ENCODE measurements at places on chromosomes 3 and 15. TPM values are rescaled to one million over a fixed set of nuclear protein-coding genes. Genes with fewer than 3 reads are reported as not detected.
A peak's percentile ranks its signal among the peaks of the same experiment; 100 is the strongest.

DNA sequence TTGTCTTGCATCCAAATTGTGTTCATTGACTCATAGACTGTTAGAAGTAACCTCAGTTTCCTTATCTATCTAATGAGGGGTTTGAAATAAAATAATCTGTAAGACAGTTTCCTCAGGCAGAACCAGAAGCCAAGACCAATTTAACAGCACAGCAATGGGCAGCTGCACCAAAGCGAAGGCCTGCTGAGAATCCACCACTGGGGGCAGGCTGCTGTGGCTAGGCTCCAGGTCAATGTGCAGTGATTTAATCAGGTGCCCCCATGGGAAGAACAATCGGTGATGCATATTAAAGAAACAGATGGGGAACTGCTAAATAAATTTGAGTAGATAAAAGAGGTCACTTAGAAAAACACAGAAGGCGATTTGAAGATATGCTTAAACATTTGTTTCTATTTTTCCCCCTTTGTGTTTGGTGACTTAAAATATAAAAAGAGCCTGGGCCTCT is 28.0 kb upstream of the TMOD3 start:
- peak; percentile 65 for DNase-seq

Gene SLC24A5
- not detected for total RNA-seq

DNA sequence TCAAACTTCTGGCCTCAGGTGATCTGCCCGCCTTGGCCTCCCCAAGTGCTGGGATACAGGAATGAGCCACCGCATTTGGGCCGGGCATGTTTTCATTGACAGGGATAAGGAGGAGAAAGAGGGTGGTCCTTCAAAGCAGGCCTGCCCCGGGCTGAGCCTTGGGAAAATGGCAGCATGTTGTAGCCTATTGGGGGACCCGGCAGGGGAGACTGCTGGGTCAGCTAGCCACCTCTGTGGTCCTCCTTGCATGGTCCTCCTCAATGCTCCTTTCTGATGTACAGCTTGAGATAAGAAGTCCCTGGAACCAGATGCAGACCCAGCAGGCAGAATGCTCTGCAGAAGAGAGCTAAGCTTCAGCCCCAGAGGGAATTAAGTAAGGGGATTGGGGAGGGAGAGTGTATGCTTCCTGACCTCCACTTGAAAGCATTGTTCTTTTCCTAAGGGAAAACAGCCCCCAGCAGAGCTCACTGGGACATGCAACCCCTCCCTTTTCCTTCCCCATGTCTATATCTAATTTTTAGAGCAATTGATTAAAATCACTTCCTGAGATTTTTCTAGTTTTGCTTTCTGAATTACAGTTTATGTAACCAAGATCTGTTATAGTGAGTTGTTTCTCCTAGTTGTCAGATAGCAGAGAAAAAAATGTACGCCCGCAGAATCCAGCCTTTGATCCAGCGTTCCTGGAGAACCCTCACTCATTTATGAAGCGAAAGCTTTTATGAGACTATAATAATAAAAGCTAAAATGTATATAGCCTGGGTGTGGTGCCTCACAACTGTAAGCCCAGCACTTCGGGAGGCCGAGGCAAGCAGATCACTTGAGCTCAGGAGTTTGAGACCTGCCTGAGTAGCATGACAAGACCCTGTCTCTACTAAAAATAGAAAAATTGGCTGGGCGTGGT is 48.7 kb upstream of the VILL start:
- peak; percentile 41 for DNase-seq

- DNase-seq: no peak
These were observed 11.8 kb downstream of the KLF13 start for GRCh38 chr15:31338318-31338878.

GRCh38 chr3:193903966-193904365 is 232.0 kb upstream of the HES1 start:
- DNase-seq: no peak

DNA sequence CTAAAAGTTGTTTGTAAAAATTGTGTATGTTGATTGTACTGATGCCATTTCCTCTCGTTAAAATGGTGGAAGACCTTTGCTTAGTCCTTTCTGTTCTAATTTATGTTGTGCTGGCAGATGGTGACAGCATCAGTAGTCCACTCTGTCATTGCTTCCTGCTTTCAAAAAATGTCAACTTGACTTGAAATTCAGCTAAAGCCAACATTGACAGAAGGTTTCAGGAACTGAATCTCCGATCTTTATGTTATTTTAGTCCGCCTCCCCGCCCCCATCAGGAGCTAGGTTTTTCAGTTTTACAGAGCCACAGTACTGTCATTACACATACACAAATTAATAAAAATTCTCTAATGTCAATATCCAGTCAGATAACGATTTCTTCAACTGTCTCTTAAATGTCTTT is 1.5 kb downstream of the CEP63 start:
- DNase-seq: peak; percentile 17

DNA sequence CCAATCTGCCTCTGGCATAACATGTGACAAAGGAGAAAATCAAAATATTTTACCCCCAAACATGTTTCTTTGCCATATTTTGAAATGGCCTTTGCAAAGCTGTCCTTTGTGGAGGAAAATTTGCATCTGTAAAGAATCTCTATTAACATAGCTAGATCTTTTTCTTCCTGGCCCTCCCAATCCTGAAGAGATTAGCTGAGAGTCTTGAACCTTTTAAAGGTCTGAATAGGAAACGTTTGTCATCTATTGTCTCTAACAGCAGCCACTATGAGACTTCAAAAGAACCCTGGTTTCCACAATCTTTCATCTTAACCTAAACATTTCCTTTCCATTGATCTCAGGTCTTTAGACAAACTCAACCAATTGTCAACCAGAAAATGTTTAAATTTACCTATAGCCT is 520.9 kb upstream of the TGFBR2 start:
- DNase-seq: no peak

DNA sequence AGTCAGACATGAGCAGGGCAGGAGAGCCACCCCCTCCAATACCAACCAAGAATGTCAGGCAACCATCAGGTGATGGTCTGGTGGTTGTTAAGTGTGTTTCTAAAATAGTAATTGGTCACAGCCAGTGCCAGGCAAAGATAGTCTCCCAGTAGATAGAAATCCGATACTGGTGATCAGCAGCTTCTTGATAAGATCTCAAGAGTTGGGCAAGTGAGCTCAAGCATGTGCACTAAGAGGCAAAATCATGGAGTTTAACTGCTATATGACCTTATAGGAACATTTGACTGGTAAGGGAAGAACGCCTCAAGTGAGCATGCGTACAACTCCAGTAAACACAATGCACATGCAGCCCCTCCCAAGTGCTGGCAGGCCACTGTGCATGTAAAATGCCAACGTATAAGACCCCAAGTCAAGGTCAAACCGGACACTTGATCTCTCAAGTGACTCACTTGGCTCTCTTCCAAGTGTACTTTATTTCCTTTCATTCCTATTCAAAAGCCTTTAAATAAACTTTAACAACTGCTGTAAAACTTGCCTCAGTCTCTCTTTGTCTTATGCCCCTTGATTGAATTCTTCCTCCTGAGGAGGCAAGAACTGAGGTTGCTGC is 36.0 kb upstream of the CBLB start:
- peak; percentile 67 for DNase-seq

Gene SST
- total RNA-seq: not detected

- no peak for DNase-seq
These were observed 33.0 kb downstream of the SYNM start for GRCh38 chr15:99137877-99138276.

DNA sequence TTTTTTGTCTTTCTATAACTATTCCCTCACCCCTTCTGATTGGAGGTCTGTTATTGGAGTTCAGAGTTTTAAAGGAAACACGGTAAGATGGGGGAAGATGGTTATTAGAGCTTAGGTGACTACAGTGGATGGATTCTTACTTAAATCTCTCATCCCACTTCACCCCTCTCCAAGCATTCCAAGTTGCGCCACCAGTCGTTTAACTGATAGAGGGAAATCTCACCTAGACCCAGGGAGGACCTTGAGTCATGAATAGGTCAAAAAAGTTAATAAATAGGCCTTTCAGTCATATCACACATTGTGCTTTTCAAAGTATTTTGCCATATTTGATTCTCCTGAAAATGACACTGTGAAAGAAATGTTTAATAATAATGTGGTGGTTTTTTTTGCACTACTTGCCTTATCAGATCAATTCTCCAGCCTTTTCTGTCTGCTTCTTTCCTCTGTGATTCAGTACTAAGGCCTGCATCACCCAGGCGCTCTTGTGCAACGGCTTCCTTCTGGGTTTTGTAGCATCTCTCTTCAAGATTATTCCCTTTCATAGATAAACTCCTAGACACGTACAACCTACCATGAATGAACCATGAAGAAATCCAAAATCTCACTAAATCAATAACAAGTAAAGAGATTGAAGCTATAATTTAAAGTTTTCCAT is 100.4 kb upstream of the TGFBR2 start:
- no peak for DNase-seq

DNA sequence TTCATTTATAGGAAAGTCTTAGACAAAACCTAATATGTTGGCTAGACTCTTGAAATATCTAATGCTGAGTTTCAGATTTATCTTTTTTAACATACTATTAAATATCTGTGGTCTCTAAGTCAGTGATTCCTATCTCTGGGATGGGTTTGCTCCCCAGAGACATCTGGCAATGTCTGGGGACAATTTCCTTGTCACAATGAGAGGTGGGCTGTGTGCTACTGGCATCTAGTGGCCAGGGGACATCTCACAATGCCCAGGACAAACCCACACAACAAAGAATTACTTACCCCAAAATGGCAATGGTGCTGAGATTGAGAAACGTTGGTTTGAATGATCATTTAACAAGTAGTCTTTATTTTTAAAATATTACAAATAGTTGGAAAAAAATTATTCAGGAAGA is 602.1 kb downstream of the MAGI1 start:
- DNase-seq: peak; percentile 52

DNA sequence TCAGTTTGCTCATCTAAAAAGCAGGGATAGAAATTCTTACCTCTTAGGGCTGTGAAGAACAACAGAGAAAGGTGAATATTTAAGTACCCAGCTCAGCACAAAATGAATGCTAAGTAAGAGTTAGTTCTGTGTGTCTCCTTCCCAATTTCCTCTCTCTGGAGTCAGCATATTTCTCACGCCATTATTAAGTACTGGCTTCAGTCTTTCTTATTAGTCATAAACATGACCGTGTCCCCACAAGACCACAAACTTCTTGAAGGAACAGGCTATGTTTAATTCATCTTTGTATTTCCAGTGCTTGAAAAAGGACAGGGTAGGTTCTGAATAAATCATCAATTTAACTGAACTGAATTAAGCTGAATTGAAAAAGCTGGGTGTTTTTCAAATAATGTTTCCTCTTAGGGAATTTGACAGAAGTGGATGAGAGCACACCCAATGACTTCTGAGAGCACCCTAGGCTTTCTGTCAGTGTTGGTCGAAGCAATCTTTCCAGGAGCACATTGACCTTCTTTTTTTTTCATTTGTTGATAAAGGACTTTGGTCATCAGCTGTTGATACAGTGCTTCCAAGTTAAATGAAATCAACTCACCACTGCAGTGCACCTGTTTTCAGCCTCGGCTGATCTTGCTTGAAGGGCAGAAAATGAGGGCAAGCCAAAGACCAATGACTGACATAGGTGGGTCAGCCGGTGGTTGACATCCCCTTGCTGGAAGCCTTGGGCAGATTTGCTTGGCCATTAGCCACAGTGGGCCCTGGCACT is 324.6 kb downstream of the MFSD1 start:
- no peak for DNase-seq

GRCh38 chr3:39990532-39990931 is 181.1 kb downstream of the MYRIP start:
- peak; percentile 85 for DNase-seq

Gene LRRC3B
- not detected for total RNA-seq

DNA sequence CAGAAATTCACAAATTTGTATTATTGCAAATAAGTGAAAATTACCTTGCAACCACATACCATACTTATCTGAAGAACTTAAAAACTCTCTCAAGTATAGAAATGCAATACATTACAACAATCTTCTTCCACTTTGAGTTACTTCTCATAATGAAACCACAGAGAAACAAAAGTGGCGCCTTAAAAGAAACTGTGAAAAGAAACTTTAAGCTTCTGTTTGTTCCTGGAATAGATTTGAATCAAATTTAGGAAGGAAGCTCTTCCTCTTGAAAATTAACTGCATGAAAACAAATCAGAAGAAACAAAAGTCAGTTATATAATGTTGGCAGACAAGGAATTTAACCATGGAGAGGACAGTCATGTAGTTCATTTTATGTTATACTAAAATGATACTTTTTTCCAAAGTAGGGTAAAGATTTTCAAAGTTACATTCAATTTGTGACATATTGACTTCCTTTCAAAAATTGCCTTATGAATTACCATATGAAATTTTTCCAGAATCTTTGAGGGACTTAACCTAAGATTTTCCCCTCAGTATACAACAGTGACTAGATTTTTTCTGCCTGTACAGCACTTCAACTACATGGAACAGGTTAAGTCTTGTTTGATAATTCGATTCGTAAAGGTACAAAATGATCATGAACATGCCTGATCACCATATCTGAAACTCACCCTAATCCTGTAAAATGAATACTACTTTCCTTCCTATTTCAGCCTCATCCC is 57.6 kb upstream of the TNFSF10 start:
- DNase-seq: peak; percentile 14

Gene SNX1
- total RNA-seq: 56.2 TPM

All from dermis blood vessel endothelial cell (primary cell).